ENCODE measurements at places on chromosomes 7 and 10.
A peak's percentile ranks its signal among the peaks of the same experiment; 100 is the strongest.

- no peak for DNase-seq
These were observed 110.8 kb downstream of the REEP3 start for GRCh38 chr10:63631991-63632390.

- no peak for DNase-seq
These were observed 37.6 kb upstream of the ELFN1 start for GRCh38 chr7:1632506-1632905.

DNA sequence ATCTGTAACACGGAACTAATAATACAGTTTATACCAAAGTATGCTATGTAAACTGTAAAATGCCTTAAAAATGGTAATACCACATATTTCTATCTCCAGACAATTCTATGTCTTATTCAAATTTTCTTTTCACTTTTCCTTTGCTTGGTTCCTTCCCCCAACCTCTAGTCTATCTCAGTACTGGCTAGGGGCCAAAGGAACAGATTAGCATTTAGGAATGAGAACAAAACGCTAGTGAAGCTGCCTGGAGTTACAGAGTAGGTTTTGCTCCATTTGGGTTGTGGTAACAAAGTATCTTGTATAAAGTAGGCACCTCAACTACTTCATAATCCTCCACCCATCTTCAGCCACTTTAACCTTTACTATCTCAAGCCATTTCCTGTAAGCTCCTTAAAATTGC is 94.1 kb downstream of the HBP1 start:
- no peak for DNase-seq

GRCh38 chr7:80916770-80917741 is 1.8 kb downstream of the SEMA3C start:
- DNase-seq, result no peak

GRCh38 chr7:87322912-87323311 is 22.6 kb upstream of the CROT start:
- DNase-seq, result no peak

- no peak for DNase-seq
These were observed 111.3 kb downstream of the POU6F2 start for GRCh38 chr7:39088730-39089593.

DNA sequence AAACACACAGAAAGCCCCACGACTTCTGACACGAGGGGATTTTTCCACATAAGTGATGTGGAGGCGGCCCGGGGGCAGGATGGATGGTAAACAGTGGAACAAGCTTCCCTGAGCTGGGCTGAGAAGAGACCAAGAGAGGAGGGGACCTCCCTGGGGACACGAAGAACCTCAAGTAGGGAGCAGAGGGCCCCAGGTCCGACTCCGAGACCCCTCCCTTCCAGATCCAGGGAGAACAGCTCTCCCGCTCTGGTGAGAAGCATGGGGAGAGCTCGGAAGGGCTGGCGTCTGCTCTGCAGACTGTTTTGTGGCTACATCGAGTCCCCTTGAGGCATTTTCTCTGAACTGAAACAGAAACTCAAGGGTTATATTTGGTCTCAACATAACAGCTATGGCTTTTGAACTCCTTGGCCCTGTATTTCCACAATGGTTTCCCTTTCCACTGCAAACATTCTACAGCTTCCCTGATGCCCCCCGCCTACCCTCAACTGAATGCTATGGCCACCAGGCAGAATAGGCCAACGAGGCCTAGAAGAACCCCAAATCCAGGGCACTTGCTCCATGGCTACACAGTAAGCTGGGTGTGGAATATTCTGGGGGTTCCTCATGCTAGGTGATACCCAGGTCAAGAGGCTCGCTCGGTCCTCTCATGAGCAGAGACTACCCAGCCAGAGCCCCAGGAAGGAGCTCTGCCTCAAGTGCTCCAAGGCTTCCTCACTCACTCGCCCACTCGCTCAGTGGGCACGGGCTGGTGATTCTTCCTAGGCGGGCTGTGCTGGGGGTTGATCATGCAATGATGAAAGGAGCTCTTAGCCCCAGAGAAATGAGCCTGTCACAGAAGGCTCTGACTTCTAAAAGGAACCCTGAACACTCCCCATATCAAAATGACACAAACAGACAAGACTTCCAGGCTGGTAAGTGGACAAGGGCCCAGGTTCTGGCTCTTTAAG is 47.5 kb downstream of the FAM53B start:
- DNase-seq, result no peak

DNA sequence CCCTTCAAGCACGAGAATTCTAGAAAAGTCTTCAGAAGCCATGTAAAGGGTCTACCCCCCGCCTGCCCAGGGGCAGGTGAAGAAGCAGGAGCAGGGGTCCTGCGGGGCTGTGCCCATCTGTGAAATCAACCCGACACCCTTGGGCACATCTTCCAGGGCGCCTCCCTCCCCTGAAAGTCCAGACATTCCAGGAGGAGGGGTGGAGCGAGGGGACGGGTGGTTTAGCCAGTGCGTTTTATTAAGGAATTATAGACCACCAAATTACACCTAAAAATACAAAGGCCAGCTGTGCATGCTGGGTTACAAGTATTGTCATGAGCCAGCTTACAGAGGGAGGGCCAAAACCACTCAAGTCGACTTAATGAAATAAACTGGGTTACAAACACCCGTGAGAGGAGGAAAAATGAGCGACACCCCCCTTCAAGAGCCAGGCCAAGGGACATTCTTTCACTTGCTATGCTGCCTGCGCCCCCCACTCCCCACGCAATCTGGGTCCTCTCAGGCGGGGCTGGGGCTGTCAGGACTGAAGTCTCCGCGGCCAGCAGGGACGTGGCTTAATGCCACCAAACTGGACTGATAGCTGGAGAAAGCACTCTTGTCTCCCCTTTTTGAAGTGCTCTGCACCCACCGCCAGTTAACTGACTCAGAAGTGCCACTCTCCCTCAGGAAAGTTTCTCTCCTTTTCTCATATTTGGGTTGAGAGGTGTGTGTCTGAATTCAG is 360.3 kb downstream of the FRMD4A start:
- no peak for DNase-seq

GRCh38 chr10:7449063-7449695 is 38.3 kb upstream of the SFMBT2 start:
- no peak for DNase-seq

- DNase-seq, result no peak
These were observed 172.6 kb upstream of the SP8 start for GRCh38 chr7:20959281-20959680.

- DNase-seq, result no peak
These were observed 26.8 kb downstream of the GOT1 start for GRCh38 chr10:99403674-99404073.

- DNase-seq, result no peak
These were observed 39.5 kb downstream of the LRMDA start for GRCh38 chr10:75470901-75471300.

- DNase-seq, result no peak
These were observed 607.4 kb upstream of the MBL2 start for GRCh38 chr10:53379956-53380355.

DNA sequence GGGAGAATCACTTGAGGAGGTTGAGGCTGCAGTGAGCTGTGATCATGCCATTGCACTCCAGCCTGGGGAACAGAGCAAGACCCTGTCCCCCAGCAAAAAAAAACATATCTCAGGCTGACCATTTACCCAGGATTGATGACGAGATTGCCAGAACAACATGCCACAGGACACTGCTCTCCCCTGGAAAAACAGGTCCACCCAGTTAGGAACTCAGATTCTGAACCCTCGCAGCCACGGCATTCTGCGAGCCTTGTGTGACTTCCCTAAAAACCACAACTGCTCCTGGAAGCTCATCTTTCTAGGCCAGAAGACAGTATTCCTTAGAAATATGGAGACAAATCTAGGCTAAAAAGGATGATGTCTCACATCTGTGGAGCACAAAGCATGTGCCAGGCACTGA is 42.1 kb upstream of the SH2B2 start:
- DNase-seq, result no peak

GRCh38 chr10:123379156-123379555 is 225.0 kb downstream of the BUB3 start:
- no peak for DNase-seq

- DNase-seq, result no peak
These were observed 31.0 kb downstream of the PHYH start for GRCh38 chr10:13268841-13269240.

GRCh38 chr10:74810087-74810486 is 16.3 kb upstream of the KAT6B start:
- no peak for DNase-seq

DNA sequence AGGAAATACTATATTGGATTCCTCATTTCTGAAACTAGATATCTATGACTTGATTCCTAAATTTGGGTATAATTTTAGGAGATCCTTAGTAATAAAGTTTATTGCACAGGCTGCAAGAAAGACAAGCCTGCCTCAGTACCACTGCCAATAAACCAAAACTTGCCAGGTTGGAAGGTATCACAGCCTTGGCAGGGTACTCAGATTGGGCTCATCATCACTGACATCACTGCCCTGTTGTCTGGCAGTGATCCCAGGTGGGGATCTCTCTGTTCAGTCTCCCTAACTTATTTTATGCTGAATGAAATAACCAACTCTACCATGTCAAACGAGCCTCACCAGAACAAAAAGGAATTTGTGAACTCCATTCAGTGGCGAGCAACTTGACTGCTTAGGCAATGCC is 18.8 kb downstream of the FIGNL1 start:
- no peak for DNase-seq

DNA sequence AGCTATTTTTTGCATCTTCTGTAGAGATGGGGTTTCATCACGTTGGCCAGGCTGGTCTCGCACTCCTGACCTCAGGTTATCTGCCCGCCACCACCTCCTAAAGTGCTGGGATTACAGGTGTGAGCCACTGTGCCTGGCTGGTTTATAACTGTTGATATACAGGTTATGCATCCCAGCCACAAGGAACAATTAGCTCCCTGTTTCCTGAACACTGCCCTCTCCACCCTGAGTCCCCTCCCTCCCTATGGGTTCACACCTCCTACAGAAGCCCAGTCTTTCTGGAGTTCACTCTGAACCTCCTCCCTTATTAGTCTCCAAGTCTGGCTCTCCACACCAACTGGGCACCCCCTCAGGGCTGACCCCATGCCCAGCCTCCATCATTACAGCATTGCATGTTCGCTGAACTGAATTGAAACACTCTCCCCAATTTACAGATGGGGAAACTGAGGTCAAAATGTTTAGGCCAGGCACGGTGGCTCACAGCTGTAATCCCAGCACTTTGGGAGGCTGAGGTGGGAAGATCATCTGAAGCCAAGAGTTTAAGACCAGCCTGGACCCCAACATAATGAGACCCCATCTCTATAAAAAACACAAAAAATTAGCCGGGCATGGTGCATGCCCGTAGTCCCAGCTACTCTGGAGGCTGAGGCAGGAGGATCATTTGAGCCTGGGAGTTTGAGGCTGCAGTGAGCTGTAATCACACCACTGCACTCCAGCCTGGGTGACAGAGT is 1.7 kb upstream of the CLIP2 start:
- no peak for DNase-seq

- DNase-seq, result no peak
These were observed 78.5 kb downstream of the OAT start for GRCh38 chr10:124340033-124340760.

DNA sequence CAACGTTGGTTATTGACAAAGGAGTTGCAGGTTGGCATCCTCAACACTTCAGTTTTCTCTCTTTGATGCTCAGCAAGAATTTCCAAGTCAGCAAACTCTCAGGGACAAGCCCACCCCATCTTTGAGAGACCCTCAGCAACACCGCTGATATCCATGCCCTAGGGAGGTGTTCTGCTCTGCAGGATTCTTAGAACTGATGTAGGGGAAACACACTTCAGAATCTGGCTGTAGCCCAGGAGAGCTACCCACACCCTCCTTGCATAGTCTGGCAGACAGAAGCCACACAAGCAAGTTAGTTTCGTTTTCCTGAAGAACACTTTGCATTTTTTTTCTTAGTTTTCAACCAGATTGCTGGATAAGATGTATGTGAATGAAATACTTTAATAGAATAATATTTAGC is 822 bp downstream of the SAMD9L start:
- peak; percentile 29 for DNase-seq

- no peak for DNase-seq
These were observed 95.5 kb downstream of the CELF2 start for GRCh38 chr10:11113156-11113555.

DNA sequence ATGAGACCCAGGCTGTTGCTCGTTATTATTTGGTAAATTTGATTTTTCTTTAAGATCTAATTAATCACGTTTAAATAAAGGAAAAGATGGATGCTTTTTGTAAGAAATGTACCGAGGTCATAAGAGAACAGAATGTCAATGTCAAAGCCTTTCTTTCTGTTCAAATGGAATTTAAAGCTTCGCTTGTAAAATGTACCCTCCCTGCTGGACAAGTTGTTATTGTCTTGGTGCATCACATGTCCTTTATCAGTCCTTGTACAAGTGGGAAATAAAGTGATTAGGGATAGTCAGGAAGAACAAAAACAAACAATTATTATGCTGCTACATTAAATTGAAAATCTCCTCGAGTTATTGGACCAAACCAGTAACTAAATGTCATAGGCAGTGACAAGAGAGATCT is 363.2 kb downstream of the PHTF2 start:
- DNase-seq, result no peak

DNA sequence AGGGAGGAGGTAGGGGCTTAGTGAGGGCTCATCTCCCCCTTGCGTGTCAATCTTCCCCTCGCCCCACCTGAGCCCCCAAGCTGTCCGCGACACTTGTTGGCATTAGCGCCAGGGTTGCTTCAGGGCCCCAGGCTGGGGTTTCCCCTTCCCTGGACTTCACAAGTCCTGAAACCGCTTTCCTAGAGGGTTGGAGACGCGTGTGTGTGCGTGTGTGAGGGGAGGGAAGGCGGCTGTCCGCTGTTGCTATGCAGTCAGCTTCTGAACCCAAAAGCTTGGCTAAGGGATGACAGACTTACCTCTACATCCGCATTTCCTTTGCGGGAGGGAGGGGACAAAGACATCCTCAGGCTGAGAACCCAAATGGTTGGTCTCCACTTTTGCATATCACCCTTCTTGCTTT is 803 bp downstream of the GOLGA7B start:
- DNase-seq, result peak; percentile 18

- DNase-seq, result no peak
These were observed 70.7 kb upstream of the PRSS58 start for GRCh38 chr7:142328551-142328950.

- DNase-seq, result no peak
These were observed 87.5 kb upstream of the GJD4 start for GRCh38 chr10:35517431-35518181.

GRCh38 chr10:15293862-15294842 is 76.9 kb downstream of the FAM171A1 start:
- no peak for DNase-seq

- no peak for DNase-seq
These were observed 58.0 kb upstream of the IL6 start for GRCh38 chr7:22668971-22669401.

- no peak for DNase-seq
These were observed 137.8 kb upstream of the CNTNAP2 start for GRCh38 chr7:145978769-145979168.

DNA sequence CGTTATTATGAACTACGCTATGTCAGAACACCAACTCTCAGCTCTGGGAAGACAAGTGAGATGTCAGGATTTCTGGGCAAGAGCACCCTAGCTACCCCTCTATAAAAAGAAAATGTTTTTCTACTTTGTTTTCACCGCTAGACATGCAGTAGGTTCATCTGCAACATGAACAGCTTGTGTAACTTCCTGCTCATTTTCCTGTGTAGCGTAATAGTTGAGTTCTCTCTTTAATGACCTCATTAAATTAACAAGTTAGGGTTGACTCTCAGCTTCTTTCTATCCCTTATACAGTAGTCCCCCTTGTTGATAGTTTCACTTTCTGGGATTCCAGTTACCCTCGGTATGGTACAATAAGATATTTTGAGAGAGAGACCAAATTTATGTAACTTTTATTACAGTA is 329.4 kb upstream of the ZNF32 start:
- no peak for DNase-seq

GRCh38 chr7:104922182-104923009 is 91.6 kb upstream of the KMT2E start:
- no peak for DNase-seq

Measured in activated CD4-positive, alpha-beta T cell treated with anti-CD3 and anti-CD28 coated beads, Interleukin-2, amount 50 U/mL, for 48 hours (primary cell).